Epithelial cell of alveolus of lung (primary cell): ENCODE measurements at places on chromosomes 3 and 15. TPM values are rescaled to one million over a fixed set of nuclear protein-coding genes. Genes with fewer than 3 reads are reported as not detected.

Gene INSYN1
- 0.52 and 2.0 TPM in 2 replicates for total RNA-seq

Gene CD96
- total RNA-seq = 0.13 TPM in 1 of 2 replicates, not detected in the other

Gene ANKRD63
- total RNA-seq = not detected in 2 replicates

Gene UQCC5
- 0.91 TPM in 1 of 2 replicates, not detected in the other for total RNA-seq

Gene CCDC13
- 1.8 and 2.2 TPM in 2 replicates for total RNA-seq
